ENCODE measurements at places on chromosomes 11 and 22.

GRCh38 chr11:19519353-19519752 is 193.3 kb upstream of the NAV2 start:
- DNase-seq: no peak

DNA sequence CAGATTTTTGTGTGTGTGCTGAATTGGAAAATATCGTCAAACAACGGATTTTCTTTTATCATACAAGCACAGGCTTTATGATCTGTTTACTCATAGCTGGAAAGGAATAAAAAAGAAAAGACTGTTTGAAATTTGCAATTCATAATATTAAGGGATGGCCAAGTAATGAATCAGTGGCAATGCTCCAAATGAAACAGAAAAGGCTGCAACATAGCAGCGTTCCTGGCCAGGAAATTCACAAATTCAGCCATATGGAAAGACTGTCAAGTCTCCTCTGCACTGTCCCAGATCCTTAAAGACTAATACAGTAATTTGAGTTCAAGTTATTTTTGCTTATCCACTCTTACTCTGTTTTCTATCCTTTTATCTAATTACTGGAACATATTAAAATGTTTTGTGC is 98.2 kb downstream of the MSANTD4 start:
- no peak for DNase-seq

DNA sequence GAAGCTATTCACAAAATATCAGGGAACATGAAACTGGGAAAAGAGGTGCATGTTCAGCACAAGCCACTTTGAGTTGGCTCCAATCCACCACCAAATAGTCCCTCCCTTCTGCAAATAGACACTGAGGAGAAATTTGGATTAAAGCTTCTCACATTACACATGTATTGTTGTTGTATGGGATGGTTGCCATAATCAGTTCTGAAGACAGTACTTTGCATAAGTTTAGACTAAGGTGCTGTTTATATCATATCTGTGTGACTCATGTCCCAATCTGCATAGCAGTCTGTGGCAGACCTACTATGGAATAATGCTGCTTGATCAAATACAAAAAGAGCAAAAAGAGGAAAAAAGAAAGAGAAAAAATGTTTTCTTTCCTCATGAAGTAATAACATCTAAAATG is 376.7 kb upstream of the DDI1 start:
- no peak for DNase-seq

DNA sequence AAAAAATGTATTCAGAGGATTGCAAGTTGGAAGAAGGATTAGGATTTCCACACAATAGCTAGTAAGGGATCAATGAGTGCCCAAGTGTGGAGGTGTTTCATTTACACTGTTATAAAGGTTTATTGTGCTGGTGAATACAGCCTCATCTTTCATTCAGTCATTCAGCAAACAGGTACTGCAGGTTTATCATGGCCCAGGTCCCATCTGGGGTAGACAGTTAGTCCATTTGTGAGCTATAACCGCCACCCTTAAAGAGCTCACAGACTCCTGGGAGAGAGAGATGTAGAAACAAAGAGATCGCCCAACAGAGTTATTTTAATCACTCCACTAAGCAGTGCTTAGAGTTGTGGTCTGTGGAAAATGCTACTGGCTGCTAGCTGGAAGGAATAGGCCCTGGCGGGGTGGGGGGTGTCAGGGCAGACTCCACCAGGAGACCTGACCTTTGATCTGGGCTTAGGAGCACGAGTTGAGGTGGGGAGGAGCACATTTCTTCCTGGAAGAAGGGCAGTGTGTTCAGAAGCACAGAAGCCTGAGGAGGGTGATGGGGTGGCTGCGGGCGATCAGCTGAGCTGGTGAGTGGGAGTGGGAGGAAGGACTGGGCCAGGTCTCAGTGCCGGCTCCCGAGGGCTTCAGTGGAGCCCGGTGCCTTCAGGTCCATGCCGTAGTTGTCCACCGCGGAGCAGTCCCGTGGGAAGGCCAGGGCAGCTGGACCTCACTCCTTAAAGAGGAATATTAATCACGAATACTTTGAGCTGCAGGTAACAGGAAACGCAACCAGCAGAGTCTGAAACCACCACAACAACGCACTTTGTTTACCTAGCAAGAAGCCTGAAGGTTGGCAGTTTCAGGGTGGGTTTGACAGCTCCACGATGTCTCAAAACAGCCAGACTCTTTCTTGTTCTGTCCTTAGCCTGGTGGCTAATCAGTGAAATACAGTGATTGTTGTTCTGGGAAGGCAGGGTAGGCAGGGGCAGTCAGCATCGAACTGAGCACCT is 11.2 kb downstream of the TOM1 start:
- DNase-seq: no peak

- DNase-seq: no peak
Measured at GRCh38 chr11:65482306-65482850, 16.5 kb upstream of the MALAT1 start.

DNA sequence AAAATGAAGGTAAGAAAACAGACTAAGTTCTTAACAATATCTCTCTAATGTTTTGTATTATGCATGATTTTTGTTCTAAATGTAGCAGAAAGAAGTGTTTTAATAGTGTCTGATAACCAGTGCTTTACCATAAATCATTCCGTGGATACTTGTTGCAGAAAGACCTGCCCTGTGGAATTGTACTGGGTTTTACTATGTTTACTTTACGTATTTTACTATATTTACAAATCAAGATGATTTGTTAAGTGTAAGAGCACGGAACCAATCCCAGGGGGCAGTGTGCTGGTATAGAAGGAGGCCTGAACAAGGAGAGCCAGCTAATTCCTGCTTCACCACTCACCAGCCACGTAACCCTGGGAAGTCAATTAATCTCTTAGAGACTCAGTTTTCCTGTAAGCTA is 1.4 kb downstream of the HTR3B start:
- DNase-seq: no peak

Measured in dorsolateral prefrontal cortex (tissue), 122 donors.